ENCODE measurements at places on chromosomes 7 and 10.

DNA sequence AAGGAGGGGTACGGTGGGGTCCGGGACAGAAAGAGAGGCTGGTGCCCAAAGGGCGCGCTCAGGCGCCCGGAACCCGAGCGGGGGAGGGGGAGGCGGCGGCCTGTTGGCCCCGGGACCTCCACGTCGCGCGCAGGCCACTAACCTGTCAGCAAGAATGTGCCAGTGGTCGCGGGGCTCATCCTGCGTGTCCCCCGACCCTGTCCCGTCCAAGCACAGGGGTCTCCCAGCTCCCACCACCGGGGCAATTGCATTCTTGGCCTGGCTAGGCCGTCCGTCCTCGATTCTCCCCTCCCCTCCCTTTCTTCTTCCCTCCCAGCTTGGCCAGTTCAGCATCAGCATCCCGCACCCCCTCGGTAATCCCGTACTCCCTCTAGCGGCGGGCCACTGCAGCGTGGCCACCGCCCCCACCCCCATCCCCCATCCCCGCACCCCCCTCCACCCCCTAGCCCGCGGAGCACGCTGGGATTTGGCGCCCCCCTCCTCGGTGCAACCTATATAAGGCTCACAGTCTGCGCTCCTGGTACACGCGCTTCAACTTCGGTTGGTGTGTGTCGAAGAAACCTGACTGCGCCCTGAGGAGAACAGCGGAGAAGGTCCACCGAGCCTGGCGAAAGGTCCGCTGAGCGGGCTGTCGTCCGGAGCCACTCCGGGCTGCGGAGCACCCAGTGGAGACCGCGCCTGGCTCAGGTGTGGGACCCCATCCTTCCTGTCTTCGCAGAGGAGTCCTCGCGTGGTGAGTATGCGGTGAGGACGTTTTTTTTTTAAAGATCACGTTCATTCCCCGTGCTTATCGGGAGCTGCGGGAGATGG is at the start of gene SGCE:
Gene SGCE (minus strand): TSS at position 286 of the 810 bp plus-strand sequence. CDS start 35 bp downstream, at position 251.
- DNase-seq, result peak; percentile 70

- DNase-seq, result no peak
Measured at GRCh38 chr7:2892549-2892948, 48.4 kb upstream of the GNA12 start.

- DNase-seq, result no peak
Measured at GRCh38 chr10:70879207-70879606, 9.2 kb downstream of the PCBD1 start.

DNA sequence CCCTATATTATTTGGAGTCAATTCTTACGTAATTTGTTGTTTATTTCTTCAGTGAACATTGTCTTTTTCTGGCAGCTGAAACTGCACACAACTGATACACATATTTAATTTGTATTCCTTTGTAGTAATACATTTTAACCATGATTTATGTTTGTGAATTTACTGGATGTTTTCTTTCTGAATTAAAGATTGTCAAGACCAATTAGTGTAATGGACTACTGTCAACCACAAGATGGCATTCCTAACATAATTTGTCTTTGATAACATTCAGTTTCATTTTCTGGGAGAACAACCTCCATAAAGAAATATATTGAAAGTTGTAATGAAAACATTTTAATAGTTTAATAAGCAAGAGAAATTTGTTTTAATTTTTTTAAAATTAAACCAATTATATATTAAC is 10.1 kb downstream of the THNSL1 start:
- peak; percentile 63 for DNase-seq

GRCh38 chr7:139757968-139758367 is 19.8 kb downstream of the HIPK2 start:
- no peak for DNase-seq

- no peak for DNase-seq
Measured at GRCh38 chr10:119500123-119500795, 42.3 kb downstream of the RGS10 start.
